Bronchial epithelial cell (primary cell): ENCODE measurements at places on chromosomes 3 and 15.
A peak's percentile ranks its signal among the peaks of the same experiment; 100 is the strongest.

GRCh38 chr3:84961011-84961410 lies 2.2 kb downstream of the CADM2 start:
- DNase-seq: no peak

DNA sequence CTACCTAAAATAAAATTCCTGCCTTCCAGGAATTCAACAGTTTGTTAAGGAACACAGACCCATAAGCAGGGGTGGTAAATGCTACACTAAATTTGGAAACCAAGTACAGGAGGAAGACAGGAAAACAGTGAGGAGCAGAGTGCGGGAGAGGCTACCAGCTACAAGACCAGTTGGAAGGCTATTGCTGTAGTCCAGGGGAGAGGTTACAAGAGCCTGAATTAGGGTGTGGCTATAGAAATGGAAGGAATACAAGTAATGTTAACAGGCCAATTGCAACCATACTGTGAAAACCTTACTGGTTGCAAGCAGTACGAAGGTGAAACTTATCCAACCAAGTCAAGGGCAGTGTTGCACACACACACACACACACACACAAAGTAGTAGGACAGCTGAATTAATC lies 880 bp upstream of the ARMC8 start:
- DNase-seq: peak; percentile 14

GRCh38 chr15:74723754-74724334 lies 1.5 kb downstream of the CYP1A1 start:
- DNase-seq: peak; percentile 55

DNA sequence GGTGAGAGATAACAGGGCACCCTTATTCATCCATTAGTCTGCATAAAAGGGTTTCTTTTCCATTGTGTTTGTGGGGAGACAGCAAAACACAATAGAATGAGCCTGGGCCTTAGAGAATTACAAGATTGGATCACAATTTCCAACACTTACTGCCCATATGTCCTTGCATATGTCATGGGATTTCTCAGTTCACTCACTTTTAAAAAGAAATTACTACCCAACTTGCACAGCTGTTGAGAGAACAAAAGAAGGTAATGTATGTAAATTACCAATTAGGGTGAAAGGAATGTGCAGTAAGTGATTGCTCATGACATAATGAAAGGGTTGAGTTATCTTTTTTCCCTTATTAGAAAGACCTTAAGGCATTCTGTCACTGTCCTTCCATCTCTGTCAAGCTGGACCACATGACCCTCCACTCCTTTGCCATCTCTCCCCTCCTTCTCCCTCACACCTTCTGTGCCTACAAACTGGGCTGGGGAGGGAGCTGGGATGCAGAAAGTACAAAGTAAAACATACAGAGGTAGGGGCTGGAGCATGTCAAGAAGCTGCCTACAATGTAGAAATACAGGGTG lies 244.2 kb downstream of the ZMAT3 start:
- DNase-seq: no peak

DNA sequence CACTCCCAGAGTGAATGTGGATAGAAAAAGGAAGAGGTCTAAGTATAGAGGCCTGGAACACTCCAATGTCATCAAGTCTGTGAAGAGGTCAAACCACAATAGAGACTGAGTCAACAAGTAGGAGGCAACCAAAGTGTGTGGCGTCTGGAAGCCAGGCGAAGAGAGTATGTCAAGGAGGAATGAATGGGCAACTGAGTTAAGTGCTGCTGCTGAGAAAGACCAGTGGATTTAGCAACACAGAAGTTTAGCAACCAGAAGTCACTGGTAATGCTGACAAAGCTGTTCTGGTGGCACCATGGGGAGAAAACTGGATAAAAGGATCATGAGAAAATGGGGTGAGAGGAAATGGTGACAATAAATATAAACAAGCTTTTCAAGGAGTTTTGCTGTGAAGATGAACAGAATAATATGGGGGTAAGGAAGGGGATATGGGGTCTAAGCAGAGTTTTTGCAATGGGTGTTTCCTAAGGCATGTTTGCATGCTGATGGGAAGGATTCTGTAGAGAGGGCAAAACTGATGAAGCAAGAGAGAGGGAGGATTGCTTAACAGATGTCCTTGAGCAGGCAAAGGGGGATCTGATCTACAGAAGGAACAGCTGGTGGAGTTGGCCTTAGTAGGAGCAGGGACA lies 38.4 kb downstream of the PCOLCE2 start:
- DNase-seq: peak; percentile 93

DNA sequence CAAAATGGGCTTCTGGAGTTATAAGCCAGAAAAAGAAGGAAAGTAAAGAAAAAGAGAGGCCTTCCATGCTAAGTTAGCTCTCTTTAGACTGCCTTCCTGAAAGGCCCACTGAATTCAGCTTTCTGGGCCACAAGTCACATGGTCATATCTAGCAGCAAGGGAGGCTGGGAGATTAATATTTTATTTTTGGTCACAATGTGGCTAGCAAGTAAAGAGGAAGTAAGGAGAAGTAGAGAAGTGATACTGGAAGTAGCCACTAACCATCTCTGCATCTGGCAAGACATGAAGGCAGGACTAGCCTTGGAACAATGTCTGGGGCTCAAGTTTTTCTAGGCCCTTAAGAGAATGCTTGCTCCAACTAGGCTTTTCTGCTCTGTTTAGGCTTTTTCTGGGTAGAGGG lies 81.8 kb upstream of the UBE2E1 start:
- no peak for DNase-seq

GRCh38 chr3:6273878-6274277 lies 587.0 kb upstream of the GRM7 start:
- no peak for DNase-seq

GRCh38 chr15:98616397-98616796 lies 31.9 kb upstream of the IGF1R start:
- no peak for DNase-seq

- DNase-seq: no peak
These were observed 8.0 kb upstream of the LRTM1 start for GRCh38 chr3:54935869-54936268.
